Left ventricle myocardium inferior (tissue), 1 donor: ENCODE measurements at places on chromosomes 1 and 21. TPM values are rescaled to one million over a fixed set of nuclear protein-coding genes. Genes with fewer than 3 reads are reported as not detected.

Gene TYW3
- total RNA-seq = 20.9 TPM

DNA sequence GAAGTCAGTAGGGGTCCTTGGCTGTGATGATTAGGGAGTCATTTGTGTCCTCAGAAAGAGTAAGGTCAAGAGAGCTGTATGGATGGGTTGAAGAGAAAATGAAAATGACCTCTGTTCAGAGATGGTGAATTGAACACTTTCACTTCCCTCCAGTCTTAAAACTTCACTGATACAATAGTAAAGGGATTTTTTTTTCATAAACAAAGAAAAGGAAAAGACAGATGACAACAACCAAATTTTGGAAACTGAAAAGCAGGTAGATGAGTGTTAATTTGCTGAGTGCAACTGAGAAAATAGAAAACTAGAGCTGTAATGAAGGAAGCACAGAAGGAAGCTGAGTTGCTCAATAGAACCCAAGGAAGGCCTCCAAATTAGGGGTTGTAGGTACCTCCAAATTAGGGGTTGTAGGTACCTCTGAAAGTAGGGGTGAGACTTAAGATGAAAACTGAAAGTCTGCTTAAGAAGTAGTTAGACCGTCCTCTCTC, 14.8 kb upstream of the S1PR1 start:
- DNase-seq = no peak

Gene KIF26B
- total RNA-seq = 3.5 TPM

GRCh38 chr1:47262787-47263413, 30.9 kb upstream of the TAL1 start:
- DNase-seq = no peak

Gene SEMA6C
- total RNA-seq = 77.7 TPM

Gene ANKRD34A
- 0.66 TPM for total RNA-seq

GRCh38 chr21:42703136-42703908, 49.9 kb downstream of the PDE9A start:
- DNase-seq = no peak

DNA sequence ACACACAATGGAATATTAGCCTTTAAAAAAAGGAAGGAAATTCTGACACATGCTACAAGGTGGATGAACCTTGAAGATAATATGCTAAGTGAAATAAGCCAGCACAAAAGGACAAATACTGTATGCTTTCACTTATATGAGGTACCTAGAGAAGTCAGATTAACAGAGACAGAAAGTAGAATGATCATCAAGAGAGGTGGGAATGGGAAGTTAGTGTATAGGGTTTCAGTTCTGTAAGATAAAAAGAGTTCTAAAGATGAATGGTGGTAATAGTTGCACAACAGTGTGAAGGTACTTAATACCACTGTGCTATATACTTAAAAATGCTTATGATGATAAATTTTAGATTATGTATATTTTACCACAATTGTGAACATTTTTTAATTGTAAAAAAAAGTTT, 7.2 kb downstream of the RPAP2 start:
- DNase-seq = no peak
